ENCODE measurements at places on chromosomes 5 and 9.
A peak's percentile ranks its signal among the peaks of the same experiment; 100 is the strongest.

- H3K27me3 ChIP-seq, result peaks cover 17% of the 10 kb centered on the region
- no peaks in the 10 kb centered on the region for H3K4me1 ChIP-seq
- no peaks in the 10 kb centered on the region for H3K36me3 ChIP-seq
- no peak overlapping the region for H3K4me3 ChIP-seq
- no peak for DNase-seq
These were observed 429.4 kb downstream of the PIK3R1 start for GRCh38 chr5:68644971-68645370.

GRCh38 chr5:114355086-114355830 lies 6.6 kb upstream of the KCNN2 start:
- H3K4me1 ChIP-seq, result no peaks in the 10 kb centered on the region
- no peaks in the 10 kb centered on the region for H3K36me3 ChIP-seq
- H3K27ac ChIP-seq, result no peak overlapping the region
- no peak for DNase-seq
- H3K4me3 ChIP-seq, result no peak overlapping the region
- H3K27me3 ChIP-seq, result peaks cover 10% of the 10 kb centered on the region

- H3K4me1 ChIP-seq, result peaks cover 36% of the 10 kb centered on the region
- H3K27me3 ChIP-seq, result no peaks in the 10 kb centered on the region
- peak overlapping the region; percentile 99 for H3K4me3 ChIP-seq
- peak overlapping the region; percentile 99 for H3K27ac ChIP-seq
- H3K36me3 ChIP-seq, result peaks cover 42% of the 10 kb centered on the region
- no peak for DNase-seq
These were observed 732 bp upstream of the SMIM15 start for GRCh38 chr5:61162832-61163567.

- H3K4me1 ChIP-seq, result no peaks in the 10 kb centered on the region
- H3K4me3 ChIP-seq, result no peak overlapping the region
- H3K36me3 ChIP-seq, result no peaks in the 10 kb centered on the region
- no peak overlapping the region for H3K27ac ChIP-seq
- DNase-seq, result no peak
These were observed 988.3 kb downstream of the TLE1 start for GRCh38 chr9:80701061-80701460.

- no peak for DNase-seq
- no peak overlapping the region for H3K4me3 ChIP-seq
- H3K27me3 ChIP-seq, result no peaks in the 10 kb centered on the region
- H3K36me3 ChIP-seq, result no peaks in the 10 kb centered on the region
- no peaks in the 10 kb centered on the region for H3K4me1 ChIP-seq
These were observed 72.3 kb downstream of the XRCC4 start for GRCh38 chr5:83149671-83150070.

GRCh38 chr5:88049737-88050136 lies 218.9 kb downstream of the TMEM161B start:
- no peaks in the 10 kb centered on the region for H3K27me3 ChIP-seq
- H3K27ac ChIP-seq, result no peak overlapping the region
- no peak for DNase-seq
- H3K4me1 ChIP-seq, result no peaks in the 10 kb centered on the region
- no peak overlapping the region for H3K4me3 ChIP-seq

DNA sequence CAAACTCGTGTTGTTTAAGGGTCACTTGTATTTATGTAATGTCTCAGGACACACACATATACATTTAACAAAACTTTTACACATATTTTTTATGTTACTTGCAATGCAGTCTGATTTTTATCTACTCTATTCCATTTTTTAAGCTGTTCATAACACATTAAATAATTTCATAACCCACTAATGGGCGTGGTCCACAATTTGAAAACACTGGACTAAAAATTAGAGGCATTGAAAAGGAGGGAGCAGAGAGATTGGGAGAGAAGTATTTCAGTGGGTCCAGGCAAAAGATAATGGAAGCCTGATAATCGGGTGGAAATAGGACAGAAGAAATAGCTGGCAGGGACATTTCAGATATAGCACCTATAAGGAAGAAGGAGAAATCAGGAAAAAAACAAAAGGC lies 597.3 kb upstream of the CLINT1 start:
- no peak overlapping the region for H3K27ac ChIP-seq
- no peak overlapping the region for H3K4me3 ChIP-seq
- DNase-seq, result no peak
- no peaks in the 10 kb centered on the region for H3K27me3 ChIP-seq

DNA sequence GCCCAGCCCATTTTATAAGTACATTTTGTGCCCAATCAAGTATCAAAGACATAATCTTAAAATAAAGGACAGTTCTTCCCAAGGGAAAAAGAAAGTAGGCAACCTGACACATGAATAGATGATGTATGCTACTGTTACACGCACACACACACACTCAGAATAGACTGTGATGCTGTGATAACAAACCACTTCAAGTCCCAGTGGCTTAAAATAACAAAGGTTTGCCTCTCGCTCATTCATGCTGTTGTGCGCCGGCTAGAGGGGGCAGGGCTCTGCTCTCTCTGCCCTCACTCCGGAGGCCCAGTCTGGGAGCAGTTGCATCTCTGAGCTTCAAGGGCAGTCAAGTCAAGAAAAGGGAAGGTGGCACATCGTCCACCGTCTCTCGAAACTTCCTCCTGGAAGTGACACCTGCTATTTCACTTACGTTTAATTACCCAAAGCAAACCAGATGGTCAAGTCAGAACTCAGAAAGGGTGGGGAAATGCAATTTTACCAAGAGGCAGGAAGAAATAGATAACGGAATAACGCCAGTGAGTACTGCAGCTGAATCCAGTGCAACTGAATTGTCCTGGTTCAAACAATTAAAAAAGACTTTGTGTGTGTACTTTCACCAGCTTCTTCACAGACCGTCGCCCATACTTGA lies 43.3 kb downstream of the ANKRD33B start:
- peaks cover 4% of the 10 kb centered on the region for H3K27me3 ChIP-seq
- DNase-seq, result no peak
- H3K36me3 ChIP-seq, result no peaks in the 10 kb centered on the region
- H3K4me1 ChIP-seq, result peaks cover 12% of the 10 kb centered on the region

Data from activated CD8-positive, alpha-beta T cell treated with anti-CD3 and anti-CD28 coated beads, Interleukin-2, amount 10 ng/mL, durations not matched to agents 7 days and 5 days (primary cell).